Activated naive CD8-positive, alpha-beta T cell treated with anti-CD3 and anti-CD28 coated beads, Interleukin-2, amount 10 ng/mL, durations not matched to agents 7 days and 5 days (primary cell): ENCODE measurements at places on chromosomes 6 and 20. TPM values are rescaled to one million over a fixed set of nuclear protein-coding genes. Genes with fewer than 3 reads are reported as not detected.

- DNase-seq = no peak
Observed at GRCh38 chr6:136123468-136123867, 126.6 kb downstream of the MTFR2 start.

GRCh38 chr20:19528286-19529030 is 229.6 kb upstream of the RIN2 start:
- no peak for DNase-seq

Gene CTAGE9
- total RNA-seq = not detected

DNA sequence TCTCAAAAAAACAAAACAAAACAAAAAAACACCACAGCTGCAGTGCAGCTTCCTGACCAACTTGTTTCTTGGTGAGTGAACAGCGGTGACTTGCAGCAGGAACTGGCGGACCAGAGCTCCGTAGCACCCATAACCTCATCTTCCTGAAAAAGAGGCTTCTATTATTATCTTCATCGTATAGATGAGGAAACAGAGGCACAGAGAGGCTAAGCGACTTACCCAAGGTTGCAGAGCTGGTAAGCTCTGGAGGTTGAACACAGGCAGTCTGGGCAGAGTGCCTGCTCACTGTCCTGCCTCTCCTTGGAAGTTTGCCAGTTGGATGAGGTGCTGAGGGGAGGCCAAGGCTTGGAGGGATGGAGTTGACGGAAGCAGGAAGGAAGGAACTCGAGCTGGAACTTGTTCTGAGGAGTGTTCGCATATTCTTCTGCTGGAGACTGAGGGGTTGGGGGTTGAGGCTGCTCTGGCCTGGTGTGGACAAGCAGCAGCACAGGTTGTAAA is 47.9 kb upstream of the CCDC167 start:
- no peak for DNase-seq

Gene NRSN1
- total RNA-seq = not detected

DNA sequence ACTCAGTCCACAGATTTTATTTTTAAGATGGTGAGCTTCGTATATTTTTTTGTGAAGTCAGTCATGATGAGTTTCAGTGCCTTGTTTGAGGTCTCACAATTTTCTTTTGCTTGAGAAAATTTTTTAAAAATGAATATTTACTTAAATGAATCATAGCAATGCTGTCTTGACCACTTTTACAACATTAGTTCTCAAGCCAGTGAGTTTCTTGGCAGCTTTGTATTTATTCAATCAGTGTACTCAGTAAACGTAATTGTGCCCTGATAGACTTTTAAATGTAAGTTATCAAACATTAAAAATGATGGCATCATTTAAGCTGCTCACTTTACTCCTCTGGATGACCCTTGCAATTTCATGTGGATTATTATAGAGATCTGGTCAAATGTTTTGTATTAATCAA is 261.4 kb downstream of the KHDC1L start:
- no peak for DNase-seq

DNA sequence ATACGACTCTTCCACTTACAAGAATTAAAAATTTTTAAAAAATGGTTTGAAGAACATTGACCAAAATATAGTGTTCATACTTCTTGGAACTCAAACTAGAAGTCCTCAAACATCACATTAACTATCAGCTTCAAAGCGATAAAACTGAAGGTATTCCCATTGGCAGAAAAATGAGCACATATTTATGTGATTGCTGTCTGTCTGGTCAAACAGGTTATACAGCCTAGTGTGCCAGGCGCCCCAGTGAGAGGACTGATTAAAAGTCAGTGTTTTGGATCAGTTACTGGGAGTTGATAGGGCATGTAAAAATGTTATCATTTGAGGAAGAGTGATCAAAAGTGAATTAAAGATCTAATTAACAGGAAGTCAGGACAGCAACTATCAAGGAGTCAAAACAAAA is 738.8 kb downstream of the HDGFL1 start:
- DNase-seq = no peak

Gene PKHD1
- total RNA-seq = not detected

Gene ATP9A
- total RNA-seq = 1.1 TPM

DNA sequence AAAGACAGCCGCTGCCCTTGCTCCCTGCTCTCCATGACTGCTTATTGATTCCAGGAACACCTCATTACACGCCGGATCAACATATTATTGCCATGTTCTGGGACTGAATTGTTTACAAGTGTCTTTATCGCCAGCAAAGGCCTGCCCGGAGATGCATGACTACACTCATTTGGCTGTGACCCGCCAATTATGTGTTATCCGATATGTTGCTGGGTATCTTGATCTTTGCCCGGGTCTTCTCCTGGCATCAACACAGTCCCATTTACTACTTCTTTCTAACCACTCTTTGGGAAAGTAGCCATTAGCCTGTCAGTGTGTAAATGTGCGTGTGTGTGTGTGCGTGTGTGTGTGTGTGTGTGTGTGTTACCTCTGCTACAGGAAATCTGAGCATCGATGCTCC is 15.4 kb downstream of the LINC00237 start:
- no peak for DNase-seq

Gene EFCAB8
- 0.77 TPM for total RNA-seq

DNA sequence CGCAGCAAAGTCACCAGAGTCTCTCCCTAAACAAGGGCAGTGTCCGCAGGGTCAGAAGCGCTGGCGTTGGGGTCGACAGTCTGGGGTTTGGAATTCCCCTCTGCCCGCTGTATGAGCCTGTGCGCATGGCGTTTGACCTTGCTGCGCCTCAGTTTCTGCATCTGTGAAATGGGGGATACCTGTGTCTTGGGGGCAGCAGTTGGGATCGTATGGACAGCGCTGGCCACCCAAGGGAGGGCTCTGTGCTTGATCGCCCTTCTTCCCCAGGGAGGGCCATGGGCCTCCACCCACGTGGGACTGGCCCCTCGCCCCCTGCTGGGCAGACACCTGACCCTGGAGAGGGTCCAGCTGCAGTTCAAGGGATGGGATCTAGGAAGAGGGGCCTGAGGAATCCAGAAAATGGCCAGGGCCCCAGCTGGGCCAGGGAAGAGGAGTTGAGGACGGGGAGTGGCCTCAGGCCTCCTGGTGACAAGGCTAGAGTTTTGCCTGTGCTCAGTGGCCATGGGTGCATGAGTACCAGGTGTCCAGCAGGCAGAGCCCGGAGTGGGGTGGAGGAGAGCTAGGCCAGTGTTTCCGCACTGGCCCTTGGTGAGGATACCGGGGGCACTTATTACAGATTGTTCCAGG is 26.4 kb upstream of the PHACTR3 start:
- no peak for DNase-seq

- no peak for DNase-seq
Observed at GRCh38 chr6:130629640-130630039, 197.6 kb upstream of the SMLR1 start.

DNA sequence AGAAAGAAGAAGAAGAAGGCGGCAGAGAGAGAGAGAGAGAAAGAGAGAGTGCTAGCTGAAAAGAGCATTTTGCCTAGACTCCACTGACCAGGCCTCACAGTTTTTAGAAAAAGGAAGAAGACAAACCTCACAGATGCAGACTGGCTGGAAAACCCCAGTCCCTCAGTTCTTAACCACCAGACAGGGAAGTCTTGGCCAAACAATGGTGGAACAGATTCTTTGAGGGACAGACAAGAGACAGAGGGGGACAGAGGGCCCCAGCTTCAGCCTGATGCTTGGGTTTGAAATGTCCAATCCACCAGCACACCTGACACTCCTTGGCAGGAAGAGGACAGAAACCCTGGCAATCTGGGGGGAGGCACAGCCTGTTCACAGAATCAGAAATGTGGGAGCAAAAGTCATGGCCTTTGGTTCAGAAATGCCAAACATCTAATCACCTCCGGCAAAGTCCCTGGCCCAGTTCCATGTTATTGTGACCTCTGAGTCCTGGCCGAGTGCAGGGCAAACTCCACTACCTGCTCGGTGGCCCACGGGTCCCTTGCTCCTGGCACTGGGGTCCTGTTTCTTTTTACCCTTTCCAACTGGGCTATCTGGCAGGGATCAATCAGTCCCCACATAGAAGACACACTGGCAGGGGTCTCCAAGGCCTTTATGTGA is 235.2 kb downstream of the LY86 start:
- DNase-seq = no peak

GRCh38 chr20:11267762-11268335 is 594.0 kb upstream of the JAG1 start:
- no peak for DNase-seq

- no peak for DNase-seq
Observed at GRCh38 chr6:14088600-14089192, 28.9 kb upstream of the CD83 start.

DNA sequence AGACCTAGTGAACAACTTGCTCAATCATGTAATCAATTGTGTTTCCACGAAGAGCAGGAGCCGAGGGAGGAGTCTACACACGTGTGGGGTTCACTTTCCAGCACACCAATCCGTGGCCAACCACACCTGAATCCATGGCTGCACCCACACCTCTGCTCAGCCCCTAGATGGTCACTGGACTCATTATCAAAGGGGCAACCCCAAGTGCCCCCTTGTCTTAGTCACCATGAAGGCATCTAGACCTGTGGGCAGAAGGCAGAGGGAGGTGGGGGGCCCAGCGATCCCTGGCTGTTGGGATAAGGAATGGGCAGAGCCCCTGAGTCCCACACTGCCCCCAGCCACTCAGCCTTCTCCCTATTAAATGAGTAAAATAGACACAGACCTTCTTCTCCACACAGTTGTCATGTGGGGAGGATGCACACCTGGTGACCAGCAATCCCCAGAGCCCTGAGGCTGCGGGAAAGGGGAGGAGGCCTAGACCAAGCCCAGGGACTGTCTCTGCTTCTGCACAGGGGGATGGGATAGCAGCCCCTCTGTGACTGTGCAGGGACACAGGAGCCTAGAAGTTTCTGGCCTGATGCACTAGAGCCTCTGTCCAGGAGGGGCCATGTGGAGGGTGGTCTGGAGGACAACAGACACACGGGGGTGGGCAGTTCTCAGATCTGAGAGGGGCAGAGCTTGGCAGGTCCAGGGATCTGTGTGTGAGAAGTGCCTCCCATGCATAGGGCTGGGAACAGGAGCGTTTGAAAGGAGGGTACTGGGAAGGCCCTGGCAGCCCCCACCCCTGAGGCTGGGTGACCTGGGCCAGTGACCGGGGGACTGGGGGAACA is 1.9 kb upstream of the RAET1L start:
- no peak for DNase-seq

Gene ENPP5
- total RNA-seq = 1.4 TPM

DNA sequence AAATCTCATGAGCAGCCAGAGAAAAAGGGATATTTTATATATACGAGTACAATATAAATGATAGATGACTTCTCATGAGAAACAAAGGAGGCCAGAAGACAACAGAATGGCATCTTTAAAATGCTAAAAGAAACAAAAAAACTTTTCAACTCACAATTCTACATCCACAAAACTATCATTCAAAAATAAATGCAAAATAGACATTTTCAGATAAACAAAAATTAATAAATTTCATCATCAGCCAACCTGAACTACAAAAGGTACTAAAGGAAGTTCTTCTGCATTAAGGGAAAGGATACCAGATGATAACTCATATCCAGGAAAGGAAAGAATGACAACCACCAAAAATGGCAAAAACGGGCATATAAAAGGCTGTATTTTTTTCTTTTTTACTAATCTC is 27.9 kb upstream of the ANKRD60 start:
- DNase-seq = no peak

- no peak for DNase-seq
Observed at GRCh38 chr6:141464490-141464889, 668.2 kb upstream of the GJE1 start.

Gene CCN5
- not detected for total RNA-seq

Gene OPN5
- total RNA-seq = not detected

- no peak for DNase-seq
Observed at GRCh38 chr20:35472209-35472608, 16.8 kb downstream of the CEP250 start.

DNA sequence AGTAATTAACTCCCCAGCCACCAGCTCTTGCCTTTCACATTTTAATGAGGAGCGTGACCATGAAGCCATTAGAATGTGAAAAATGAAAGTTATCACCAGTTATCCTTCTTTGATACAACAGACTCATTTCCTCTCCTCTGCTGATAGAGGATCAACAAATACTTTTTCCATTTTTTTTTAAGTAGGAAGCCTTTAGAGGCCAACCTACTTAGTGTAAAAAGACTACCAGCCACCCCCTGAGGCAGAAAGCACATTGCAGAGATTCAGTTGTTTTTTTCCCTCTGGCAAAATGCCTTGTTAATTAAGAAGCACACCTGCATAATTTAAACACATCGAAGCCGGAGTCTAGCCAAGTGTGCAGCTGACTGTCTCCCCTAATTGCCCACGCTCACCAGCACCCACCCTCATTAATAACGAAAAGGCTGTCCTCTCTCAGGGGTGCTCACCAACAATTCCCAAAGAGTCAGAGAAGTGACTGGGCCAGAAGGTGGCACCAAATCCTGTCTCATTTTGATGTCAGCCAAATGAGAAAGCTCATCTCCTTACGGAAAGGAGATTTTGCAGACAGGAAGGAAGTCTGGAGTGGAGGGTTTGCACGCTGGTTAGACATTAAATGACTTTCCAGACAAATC is 60.9 kb upstream of the MC3R start:
- no peak for DNase-seq

Gene PREX1
- total RNA-seq = 142 TPM

Gene MUCL3
- total RNA-seq = not detected

- DNase-seq = no peak
Observed at GRCh38 chr6:161064915-161065314, 73.3 kb downstream of the MAP3K4 start.

- DNase-seq = no peak
Observed at GRCh38 chr6:128492386-128492785, 28.0 kb downstream of the PTPRK start.

DNA sequence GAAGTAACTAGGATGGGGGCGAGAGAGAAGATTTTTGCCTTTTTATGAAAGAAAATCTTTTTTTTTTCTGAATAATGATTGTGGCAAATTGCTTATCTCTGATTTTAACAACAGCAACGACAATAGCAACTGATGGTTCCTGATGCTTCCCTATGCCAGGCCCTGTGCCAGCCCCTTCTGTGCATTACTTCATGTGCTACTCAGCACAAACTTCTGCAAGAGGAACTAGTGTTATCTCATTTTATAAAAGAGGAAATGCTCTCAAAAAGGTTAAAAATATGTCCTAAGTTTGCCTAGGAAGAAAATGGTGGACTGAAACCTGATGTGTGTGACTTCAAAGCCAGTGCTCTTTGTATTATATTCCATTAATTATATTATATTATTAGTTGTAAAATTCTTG is 74.0 kb upstream of the RALGAPA2 start:
- no peak for DNase-seq

GRCh38 chr6:63014290-63014689 is 197.0 kb upstream of the FKBP1C start:
- DNase-seq = no peak
